NCI-H1092 (cell line): ENCODE measurements at places on chromosomes 5 and 9.

- DNase-seq = no peak
Measured at GRCh38 chr5:176185133-176185733, 53.0 kb upstream of the SIMC1 start.

- no peak for DNase-seq
Measured at GRCh38 chr5:64298586-64298985, 132.9 kb downstream of the RNF180 start.

- no peak for DNase-seq
Measured at GRCh38 chr5:30956251-30956650, 237.2 kb upstream of the CDH6 start.

- no peak for DNase-seq
Measured at GRCh38 chr5:154784856-154785255, 29.7 kb downstream of the LARP1 start.
